AG04449 (cell line): ENCODE measurements at places on chromosomes 11 and 22.

- DNase-seq = no peak
Observed at GRCh38 chr22:36678477-36678876, 25.1 kb downstream of the CACNG2 start.

DNA sequence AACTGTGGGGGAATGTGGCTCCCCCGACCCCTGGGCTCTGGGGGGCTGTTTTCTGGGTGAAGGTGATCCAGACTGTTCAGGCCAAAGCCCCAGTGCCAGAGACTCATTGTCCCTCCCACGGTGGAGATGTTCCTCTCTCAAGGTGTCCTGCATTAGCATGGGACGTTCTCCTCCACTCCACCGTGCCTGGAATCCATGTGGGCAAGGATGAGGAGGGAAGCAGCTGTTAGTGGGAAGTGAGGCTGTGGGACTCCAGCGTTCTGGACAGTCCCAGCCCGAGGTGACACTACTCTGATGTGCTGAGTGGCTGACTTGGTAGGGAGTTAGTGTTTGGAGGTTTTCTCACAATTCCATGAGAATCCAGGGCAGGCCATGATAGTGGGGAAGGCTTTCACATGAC is 31.4 kb upstream of the CLDN5 start:
- no peak for DNase-seq

- DNase-seq = no peak
Observed at GRCh38 chr22:30434843-30435242, 9.3 kb downstream of the MTFP1 start.

- no peak for DNase-seq
Observed at GRCh38 chr22:30062259-30062658, 18.0 kb upstream of the HORMAD2 start.

DNA sequence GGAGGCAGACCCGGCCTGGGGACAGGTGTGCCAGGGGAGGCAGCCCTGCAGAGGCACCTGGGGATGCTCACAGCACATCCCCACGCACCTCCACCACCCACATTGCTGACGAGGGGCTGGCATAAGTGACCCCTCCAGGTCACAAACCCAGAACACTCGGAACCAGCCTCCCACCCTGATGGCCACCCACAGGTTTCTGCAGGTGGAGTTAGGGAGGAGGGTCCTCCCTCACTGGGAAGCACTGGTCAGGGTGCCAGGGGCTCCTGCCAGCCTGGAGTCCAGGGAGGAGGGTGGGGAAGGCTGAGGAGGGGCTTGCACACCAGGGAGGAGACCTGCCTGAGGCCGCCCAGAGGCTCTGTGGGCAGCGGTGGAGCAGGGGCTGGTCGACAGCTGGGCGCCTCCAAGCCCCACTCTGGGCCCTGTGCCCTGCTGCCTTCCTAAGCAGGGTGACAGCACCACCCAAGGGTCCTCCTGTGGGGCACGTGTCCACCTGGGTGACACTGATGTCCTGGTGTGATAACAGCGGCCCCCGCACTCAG is 51.0 kb upstream of the CARS1 start:
- DNase-seq = no peak

- DNase-seq = no peak
Observed at GRCh38 chr22:39526736-39527171, 5.8 kb downstream of the RPS19BP1 start.

DNA sequence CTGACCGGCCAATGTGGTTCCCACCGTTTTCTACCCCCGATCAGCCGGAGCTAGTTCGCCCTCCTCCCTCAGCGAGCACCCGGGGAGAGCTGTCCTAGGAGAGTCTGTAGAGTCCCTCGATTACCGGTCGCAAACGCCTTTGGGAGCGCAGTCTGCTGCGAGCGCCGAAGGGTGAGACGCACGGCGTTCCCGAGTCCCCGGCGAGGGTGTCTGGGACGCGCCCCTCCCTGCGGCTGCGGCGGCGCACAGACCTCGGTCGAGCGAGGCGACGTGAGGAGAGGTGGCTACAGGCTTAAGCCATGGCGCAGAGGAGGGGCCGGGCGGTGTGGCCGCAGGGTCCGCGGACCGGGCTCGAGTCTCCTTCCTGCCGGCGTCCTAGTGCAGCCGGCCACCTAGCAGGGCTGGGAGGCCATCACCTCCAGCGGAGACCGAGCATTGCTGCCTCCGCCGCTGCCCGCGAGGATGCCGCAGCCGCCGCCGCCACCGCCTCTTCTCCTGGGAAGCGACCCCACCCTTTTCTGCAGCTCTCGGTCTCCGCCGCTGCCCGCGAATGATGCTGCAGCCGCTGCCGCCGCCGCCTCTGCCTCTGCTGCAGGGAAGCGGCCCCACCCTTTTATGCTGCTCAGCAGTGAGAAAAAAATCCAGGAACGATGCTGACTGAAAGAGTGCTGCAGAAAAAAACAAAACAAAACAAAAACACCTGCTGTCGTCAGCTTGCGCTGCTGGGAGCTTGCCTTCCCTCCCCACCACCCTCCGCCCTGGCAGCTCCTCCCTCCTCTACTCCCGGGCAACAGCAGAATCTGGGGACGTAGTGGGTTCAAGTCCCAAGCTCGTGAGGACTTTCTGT is at the start of gene MAP6:
Gene MAP6 (minus strand): TSS at position 588 of the 847 bp plus-strand sequence. CDS start 669 bp downstream, outside the sequence.
- no peak for DNase-seq
